Dorsolateral prefrontal cortex (tissue), 122 donors: ENCODE measurements at places on chromosomes 12 and 14.

GRCh38 chr12:7144414-7145120 lies 14.4 kb downstream of the CLSTN3 start:
- no peak for DNase-seq

GRCh38 chr12:72146495-72146894 lies 125.7 kb upstream of the TRHDE start:
- no peak for DNase-seq

DNA sequence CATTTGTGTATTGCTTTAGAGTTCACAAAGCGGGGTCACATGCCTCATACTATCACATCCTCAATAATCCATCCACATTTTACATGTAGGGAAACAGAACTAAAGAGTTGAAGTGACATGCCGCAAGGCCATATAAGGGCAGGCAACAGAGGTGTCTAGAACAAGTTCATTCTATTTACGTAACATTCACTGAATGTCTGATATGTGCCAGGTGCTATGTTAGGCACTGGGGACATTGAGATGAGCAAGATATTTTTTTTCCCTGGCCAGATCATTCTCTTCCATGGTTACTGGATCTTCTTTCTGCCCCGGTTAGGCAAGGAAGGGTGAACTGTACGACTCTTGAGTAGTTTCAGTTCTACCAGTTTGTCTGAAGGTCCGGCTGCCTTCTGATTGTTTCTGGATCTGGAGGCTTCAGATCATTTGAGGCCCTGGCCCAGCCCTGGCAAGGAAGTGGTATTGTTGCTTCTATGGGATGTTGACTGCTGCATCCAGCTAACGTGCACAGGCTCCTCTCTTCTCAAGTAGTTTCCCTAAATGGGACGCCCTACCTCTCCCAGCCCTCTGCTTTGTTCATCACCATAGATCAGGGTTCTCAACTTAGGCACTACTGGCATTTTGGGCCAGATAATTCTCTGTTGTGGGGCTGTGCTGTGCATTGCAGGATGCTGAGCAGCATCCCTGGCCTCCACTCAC lies 12.1 kb downstream of the GPATCH2L start:
- no peak for DNase-seq

DNA sequence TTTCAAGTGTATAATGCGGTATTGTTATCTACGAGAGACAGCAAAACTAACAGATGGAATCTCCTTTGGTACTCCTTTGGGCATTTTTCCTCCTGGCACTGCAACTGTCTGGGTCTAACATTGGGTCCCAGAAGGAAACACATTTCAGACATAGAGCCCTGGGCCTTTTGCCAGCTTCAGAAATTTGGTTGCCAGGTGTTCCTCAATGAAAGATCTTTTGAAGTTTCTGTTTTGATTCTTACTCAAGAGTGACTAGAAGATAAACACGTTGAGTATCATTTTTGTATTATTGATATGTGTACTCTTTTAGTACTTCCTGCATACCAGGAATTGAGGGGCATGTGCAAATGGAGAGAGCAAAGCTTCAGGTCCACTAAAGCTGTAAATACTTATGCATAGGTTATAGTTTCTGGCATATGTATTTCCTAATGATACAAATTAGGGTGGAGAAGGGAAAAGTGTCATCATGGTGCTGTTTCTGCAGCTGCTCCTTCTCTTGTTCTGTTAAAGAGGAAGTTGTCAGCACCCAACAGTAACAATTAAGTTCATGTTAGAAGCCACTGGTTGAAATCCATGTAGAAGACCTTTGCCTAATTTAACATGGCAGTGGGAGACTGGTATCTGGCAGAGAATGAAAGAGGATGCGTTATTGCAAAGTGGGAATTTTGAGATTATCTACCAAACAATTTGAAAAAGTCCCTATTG lies 53.5 kb downstream of the SLC38A6 start:
- DNase-seq: no peak

DNA sequence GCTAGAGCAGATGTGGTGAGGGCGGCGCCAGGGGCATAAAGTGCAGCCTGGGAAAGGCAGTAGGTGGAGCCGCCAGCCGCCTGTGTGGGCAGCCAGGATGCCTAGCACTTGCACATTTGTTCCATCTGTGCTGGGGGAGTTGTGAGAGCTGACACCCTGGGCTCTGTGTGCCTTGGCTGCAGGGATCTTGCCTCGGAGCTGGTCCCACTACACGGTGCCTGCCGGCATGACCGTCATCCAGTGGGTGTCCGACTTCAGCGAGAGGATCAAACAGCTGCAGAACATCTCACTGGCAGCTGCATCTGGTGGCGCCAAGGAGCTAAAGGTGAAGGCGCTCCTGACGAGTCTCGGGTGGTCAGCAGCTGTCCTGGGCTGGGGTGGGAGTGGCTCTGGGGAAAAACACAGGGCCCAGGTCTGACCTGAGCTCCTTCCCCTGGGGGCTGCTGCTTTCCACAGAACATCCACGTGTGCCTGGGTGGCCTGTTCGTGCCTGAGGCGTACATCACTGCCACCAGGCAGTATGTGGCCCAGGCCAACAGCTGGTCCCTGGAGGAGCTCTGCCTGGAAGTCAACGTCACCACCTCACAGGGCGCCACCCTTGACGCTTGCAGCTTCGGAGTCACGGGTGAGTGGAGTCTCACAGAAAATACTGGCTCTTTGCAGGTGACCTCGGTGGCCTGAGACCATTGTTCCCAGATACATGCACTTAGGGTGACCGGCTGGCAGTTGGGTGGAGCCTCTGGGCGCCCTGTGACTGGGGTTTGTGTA lies 37.4 kb downstream of the HSP90AA1 start:
- no peak for DNase-seq

GRCh38 chr12:131330106-131330815 lies 376.6 kb downstream of the ADGRD1 start:
- DNase-seq: no peak

DNA sequence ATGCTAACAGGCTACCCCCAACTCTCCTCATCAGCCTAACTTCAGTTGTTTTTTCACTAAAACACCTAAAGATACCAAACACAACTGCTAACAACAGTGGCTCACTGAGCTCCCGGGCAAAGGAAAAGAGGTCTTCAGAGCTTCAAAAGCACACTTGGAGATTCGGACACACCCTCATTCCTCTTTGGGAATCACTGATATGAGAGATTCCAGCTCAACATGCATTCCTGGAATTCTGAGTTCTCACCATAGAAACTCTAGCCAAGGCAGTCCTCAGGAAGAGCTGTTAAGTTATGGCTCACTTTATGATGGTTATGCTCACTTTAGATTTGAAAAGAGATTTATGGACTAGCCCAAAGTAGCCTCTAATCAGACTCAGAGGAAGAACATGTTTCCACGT lies 40.1 kb downstream of the STXBP6 start:
- DNase-seq: no peak
